Activated CD8-positive, alpha-beta memory T cell treated with anti-CD3 and anti-CD28 coated beads for 1 hour (primary cell): ENCODE measurements at places on chromosomes 1 and 21.

DNA sequence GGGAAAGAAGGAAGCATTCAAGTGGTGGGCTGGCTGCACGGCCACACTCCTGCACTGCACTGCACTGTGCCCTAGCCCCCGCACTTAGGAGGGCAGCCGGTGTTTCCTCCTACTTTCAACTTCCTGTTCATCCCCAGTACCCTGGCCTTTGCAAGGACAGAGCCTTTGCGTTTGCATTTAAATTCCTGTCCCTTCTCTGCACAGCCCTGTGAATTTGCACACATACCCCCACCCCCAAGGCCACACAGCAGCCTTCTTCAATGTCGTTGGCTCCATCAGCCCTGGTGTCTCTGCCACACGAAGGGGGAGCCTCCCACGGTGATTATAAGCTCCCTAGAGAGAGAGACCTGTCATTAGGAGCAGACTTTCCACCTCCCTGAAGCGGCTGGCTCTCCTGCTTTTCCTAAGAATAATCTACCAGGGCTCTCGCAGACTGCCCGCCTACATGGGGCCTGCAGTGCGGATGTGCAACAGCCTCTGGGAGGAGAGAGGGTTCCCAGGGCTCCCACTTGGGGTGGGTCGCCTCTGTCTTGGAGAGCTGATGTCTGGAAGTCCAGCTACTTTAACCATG lies 13.2 kb upstream of the SLC45A3 start:
- DNase-seq: no peak

DNA sequence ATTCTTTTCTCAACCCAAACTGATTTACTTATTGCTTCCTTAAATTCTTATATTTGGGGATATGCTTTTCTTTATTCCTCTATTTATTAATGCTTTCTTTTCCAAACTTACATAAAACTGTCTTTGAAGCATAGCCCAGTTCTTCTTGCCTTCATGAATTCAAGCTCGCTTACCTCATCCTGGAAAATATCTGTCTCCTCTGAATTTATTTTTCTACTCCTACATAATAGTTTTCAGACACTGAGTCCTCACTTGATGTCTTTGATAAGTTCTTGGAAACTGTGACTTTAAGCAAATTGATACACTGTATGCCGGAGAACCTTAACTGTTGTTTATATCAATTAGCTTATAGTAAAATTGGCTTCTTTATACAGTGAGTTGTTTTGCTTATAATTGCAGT lies 93.8 kb downstream of the ZFYVE9 start:
- no peak for DNase-seq

- no peak for DNase-seq
Observed at GRCh38 chr1:1021010-1021919, 1.3 kb downstream of the AGRN start.

GRCh38 chr1:88701275-88701674 lies 17.2 kb downstream of the PKN2 start:
- no peak for DNase-seq

GRCh38 chr1:201582705-201583442 lies 43.9 kb downstream of the NAV1 start:
- DNase-seq: no peak
